Stimulated activated naive CD4-positive, alpha-beta T cell (primary cell): ENCODE measurements at places on chromosomes 3 and 15.

GRCh38 chr3:133125171-133125570 is 87.0 kb downstream of the TMEM108 start:
- DNase-seq = no peak

DNA sequence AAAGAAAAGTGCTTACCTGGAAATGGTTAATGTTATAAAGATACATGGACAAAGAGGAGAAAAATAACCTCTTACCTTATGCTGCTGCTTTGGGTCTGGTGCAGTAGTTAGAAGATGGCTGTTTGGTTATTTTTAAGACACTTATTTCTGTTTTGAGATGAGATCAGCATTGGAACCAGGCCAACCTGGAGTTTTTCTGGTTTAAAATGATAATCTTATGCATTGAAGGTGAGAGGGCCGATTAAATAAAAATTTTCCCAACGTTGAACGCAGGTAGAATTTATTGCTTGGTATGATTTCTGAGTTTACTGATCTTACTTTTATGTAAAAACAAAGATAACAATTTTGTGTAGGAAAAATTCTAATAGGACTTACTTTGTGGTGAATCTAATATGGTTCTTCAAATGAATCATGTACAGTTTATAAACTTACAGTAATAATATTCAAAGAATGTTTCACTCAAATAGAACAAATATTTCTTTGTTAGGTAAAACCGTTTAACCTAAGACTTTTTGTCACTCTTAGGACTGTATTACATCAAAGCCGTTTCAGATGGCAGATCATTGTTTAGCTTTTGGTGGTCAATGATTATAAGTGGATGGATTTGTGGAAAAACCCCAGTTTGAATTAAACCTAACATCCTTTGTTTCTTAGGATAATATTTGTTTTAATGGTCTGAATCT is 14.9 kb downstream of the UBE2E2 start:
- no peak for DNase-seq

GRCh38 chr3:161838021-161838420 is 341.4 kb downstream of the OTOL1 start:
- no peak for DNase-seq

GRCh38 chr15:47961401-47962090 is 159.2 kb upstream of the SLC24A5 start:
- DNase-seq = no peak

DNA sequence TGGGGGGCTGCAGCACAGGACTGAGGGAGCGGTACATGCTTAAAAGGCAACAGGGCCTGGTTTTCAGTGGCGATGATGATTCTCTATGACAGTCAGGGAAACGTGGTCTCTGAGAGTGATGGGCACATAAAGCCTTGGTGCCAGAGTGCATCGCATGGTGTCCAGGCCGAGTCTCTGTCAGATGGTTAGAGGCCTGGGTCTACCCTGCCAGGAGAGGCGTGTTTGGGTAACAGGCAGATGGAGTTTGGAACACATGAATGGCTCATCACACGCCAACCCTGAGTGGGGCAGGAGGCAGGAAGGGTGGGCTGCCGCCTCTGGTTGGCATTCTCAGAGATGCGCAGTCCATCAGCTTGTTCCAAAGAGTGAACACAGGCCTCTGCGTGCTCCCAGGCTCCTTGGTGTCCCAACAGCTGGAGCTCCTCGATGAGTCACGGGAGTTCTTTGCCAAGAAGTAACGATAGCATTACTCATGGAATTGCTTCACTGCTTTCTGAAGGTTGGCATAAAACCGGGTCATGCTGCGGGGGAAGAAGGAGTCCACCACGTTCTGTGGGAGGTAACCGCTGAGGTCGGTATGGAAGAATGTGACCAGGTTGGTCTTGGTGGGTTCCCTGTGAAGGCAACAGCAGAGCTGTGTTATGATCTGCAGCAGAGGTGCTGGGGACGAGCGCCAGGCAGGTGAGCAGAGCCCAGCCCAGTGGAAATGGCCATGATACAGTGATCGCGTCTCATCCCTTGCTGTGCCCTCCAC is 11.0 kb downstream of the STARD5 start:
- DNase-seq = no peak

DNA sequence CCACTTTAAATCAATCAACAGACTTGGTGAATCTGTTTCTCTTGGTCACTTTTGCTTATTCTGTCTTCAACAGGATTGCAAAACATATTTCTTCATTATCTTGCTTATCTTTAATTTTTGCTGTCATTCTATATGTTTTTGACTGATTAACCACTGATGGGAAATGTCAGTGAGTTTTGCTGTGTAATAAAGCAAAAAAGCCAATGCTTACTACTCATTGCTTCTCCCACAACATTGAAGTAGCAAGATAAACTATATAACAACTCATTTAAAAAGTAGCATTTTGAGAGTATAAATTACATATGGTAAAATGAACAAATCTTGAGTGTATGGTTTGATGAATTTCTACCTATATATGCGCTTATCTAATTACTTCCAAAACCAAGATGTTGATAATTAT is 892 bp downstream of the CD200R1L start:
- DNase-seq = no peak

- no peak for DNase-seq
Observed at GRCh38 chr3:72301779-72302178, 516.8 kb upstream of the PROK2 start.

GRCh38 chr15:93608643-93609148 is 519.7 kb upstream of the RGMA start:
- DNase-seq = no peak

DNA sequence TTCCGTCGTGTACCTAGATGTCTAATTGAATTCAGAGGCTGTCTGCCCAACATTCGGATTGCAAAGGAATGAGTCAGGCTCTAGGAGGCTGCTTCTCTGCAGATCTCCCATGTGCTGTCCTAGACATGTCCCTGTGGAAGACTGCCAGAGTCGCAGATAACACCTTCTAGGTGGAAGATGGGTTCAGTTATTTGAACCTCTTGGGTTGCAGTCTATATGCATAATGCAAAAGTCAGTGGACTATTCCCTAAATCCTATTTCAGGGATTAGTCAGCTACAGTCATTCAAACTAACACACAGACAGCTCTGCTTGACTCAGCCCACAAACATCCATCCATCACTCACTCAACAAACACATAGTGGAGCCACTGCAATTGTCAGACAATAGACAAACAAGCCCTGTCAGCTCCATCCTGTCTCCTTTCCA is 300.0 kb upstream of the CTNNB1 start:
- no peak for DNase-seq

DNA sequence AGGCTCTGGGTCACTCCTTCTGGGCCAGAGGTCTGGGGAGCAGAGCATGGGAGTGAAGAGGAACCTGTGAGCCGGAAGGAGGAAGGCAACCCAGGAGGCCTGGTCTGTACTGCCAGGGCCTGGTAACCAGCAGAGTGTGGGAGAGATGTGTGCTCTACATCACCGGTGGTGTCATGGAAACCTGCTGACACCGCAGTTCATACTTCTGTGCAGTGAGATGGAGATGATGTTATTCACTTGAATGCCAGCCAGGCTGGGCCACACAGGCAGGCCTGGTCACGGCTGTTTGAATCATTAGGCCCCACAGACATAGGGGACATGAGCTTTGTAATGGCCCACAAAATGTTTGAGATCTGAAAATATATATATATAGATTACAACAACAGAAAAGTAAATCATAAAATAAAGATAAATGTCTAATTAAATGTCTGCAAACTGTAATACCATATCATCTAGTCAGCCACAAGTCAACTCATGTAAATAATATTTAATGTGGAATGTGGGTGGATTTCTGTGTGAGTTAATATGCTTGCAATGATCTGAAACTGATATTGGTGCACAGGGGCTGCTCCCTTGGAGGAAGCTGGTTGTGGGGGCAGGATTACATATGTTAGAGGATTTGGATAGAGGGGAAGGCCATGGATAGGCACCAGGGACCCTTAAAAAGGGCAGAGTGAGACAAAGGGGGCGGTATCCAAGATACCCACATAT is 108.5 kb upstream of the PFN2 start:
- DNase-seq = no peak

DNA sequence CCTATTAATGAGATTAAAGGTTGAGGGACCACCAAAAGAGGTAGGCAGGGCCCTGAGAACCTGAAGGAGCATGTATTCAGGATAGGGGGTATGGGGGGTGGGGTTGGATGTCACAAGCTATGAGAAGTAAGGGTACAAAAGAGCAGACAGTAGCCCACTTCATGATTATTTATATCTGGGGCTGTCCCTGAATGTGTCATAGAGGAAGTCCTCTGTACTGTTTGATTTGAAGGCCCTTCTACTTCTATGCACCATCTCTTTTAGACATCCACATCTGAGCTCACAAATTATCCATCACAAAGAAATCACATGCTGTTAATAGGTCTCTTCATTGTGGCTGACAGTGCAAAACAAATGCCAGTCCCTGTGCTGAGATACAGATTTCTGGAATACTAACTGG is 68.6 kb downstream of the FHIT start:
- DNase-seq = no peak

- DNase-seq = no peak
Observed at GRCh38 chr3:86865506-86865905, 125.4 kb downstream of the VGLL3 start.

- no peak for DNase-seq
Observed at GRCh38 chr3:182729903-182730674, 63.2 kb upstream of the ATP11B start.

GRCh38 chr3:102084704-102085103 is 235.4 kb downstream of the NFKBIZ start:
- no peak for DNase-seq

DNA sequence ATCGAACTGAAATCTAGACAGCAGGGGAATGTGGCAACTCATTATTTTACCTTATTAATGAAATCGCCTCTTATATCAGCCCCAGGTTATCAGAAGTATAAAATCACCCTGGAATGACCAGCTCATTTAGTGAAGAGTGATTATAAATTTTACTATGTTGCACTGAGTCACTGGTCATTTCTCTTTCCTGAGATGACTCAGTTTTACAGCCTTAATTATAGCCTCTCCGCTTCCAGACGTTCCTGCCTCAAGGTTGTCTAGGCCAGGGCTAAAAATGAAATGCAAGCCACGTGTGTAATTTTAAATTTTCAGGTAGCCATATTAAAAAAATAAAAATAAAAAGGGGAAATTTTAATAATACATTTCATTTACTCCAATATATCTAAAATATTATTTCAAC is 33.3 kb downstream of the DET1 start:
- no peak for DNase-seq

DNA sequence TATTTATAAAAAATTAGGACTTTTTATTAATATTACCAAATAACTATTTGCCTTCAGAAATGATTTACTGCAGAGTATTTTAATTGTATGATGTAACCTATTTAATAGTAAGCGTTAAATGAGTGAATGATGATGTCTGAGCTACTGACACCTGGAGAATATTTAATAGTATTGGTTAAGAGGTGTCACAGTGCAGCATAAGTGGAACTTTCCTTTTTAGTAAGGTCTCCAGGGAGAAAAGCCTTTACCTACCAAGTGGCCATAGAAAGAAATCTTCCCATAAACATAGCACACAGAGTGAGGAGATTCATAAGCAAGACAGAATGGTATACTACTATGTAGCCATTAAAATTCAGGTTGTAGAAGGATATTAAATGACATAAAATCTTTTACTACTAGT is 441.7 kb downstream of the TBL1XR1 start:
- DNase-seq = no peak

- no peak for DNase-seq
Observed at GRCh38 chr3:25820366-25820765, 30.5 kb downstream of the OXSM start.

DNA sequence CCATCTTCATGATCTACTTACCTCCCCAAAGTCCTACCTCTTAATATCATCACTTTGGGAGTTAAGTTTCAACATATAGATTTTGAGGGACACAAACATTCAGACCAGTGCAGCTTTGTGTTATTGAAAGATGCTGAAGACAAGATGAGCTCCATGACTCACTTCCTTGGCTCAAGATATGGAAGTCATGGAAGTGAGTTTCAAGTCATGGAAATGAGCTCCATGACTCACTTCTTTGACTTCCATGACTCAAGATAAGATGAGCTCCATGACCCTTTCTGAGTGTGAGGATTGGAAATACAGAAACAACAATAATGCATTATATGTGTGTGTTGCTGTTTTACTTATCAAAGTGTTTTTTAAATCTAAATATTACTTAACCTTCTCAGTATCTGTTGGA is 170.2 kb upstream of the TPRG1 start:
- DNase-seq = no peak

GRCh38 chr15:62847900-62848489 is 194.6 kb upstream of the TPM1 start:
- DNase-seq = no peak

DNA sequence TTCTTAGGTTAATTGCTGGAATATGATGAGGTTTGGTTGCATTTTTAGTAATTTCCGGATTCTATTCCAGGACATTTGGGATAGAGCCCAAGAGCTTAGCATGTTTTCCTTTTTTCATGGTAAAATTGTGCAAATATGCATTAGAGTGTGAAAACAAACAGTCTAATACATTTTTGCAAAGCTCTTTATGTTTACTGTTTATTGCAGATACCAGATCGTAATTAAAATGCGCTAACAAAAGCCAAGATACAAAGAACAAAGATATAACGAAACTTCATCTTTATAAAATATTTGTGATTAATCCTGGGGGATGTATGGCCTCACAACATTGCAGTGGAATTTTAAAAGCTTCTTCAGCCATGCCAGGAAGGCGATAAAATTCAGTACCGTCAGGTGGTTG is 94.5 kb upstream of the TBC1D5 start:
- DNase-seq = no peak

DNA sequence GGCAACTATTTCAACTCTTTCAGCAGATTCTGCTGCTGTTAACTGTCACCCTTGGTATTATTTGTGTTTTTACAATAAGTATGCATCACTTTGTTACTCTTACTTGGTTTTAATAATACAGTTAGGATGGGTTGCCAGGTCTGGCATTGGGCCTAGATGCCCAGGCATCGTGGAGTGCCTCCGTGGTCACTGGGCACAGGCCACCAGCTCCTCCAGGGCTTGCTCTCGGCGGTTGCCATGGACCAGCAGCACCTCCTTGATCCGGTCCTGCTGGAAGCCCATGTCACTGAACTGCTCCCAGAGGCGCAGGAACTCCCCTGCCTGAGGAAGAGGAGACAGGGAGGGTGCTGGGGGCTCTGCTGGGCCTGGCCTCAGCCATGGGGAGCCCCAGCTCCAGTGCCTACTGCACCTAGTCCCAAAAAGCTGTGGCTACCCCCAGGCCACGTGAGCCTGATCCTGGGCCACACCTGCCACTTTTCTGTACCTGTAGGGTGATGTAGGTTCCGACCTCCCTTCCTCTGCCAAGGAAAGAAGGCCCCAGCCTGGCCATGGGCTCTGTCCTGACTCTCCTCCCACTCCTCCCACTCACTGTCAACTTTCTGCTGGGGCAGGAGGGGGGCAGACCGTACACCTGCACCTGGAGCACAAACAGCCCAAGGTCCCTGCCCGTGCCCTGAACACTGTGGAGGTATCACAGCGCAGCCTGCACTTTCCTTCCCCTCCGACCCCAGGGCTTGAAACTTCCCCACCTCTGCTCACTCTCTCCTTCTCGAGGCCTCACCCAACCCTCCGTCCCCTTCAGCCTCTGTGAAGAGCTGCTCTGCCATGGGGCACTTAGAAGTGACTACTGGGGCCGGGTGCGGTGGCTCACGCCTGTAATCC is 16.6 kb downstream of the KBTBD13 start:
- DNase-seq = no peak
